NCI-H460 (cell line): ENCODE measurements at places on chromosomes 7 and 10.

GRCh38 chr7:39197831-39198230 is 220.1 kb downstream of the POU6F2 start:
- DNase-seq: no peak

GRCh38 chr10:92385831-92386230 is 94.9 kb downstream of the MARCHF5 start:
- DNase-seq: no peak

- DNase-seq: no peak
These were observed 429.0 kb downstream of the ETV1 start for GRCh38 chr7:13560441-13560840.

- no peak for DNase-seq
These were observed 148.4 kb upstream of the KAT6B start for GRCh38 chr10:74677951-74678350.

DNA sequence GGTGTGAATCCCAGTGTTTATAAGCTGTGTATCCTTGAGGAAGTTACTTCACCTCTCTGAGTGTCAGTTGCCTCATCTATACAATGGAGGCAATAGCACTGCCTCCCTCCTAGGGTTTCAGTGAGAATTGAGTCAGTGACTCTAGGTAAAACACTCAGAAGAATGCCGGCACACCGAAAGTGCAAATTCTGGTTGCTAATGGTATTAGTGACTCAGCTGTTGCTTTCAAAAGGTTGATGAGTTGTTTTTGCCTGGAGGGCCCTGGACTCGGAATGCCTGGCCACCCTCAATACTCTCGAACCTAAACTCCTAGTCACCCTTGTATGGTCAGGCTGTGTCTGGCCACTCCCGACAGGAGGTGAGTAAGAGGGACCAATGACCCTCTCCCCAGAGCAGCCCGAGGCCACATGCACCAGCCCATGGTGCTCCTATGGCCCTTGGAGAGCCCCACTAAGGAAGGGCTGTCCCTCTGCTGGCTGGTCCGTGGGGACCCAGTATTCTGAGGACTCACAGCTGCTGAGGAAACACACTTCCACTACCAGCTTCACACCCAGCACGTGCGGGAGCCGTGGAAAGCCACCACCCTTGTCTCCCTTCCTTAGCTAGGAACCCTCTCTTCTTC is 60.2 kb downstream of the CALML3 start:
- DNase-seq: no peak

GRCh38 chr7:85001495-85002345 is 185.1 kb downstream of the SEMA3D start:
- DNase-seq: no peak

DNA sequence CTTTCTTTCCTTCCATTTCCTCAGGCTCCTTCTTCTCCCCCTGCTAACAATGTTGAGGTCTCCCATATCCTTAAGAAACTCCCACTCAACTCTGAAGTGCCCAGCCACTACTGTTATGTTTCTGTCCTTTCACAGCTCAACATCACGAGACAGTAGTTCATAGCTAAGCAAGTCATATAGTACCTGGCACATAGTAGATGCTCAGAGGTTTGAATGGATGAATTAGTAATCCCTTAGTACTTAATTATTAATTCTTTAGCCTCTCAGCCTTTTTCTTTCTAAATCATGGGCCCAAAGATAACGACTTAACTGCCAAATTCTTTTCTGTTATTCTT is 22.6 kb downstream of the CSGALNACT2 start:
- DNase-seq: no peak

DNA sequence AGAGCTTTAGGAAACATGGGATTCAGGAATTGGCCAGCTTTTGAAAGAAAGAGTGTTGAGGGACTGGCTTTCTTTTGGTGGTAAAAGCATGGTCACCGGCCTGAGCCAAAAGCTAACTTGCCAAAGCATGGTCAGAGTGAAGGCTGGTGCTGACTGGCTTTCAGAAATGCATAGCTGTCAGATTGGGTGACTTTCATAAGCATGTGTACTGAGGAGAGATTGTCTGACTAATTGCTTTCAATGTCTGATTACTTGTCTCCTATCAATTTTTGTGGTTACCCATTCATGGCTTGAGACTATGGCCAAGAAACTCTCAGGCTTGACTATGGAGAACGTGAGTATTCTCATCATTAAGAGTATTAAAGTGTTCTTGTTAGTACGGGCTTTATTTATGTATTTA is 28.2 kb downstream of the ZNF25 start:
- DNase-seq: no peak

DNA sequence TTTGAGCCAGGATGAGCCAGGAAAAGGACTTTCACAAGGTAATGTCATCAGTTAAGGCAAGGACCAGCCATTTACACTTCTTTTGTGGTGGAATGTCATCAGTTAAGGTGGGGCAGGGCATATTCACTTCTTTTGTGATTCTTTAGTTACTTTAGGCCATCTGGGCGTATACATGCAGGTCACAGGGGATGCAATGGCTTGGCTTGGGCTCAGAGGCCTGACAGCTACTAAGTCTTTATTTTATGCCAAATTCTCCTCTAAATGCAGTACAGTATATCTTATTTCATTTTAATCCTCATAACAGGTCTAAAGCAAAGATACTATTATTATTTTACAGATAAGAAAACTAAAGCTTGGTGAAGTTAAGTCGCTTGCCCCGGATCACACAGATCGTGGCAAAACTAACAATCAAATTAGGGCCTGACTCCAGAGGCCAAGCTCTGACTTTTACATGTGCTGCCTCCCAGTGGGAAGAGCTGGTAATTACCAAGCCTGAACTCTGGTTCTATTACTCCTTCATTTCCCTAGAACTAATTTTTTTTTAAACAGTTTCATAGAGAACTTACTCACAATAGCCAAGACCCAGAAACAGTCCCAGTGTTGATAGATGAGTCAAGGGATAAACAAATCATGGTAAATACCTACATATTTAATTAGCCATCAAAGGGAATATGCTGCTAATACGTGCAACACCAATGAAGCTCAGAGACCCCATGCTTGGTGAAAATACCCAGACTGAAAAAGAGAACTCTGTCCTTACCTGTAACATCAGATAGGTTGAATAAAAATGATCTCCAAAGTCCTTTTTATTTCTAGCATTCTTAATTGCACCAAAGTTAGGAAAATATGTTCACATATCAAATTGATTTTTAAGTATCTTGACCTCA is 35.4 kb downstream of the C7orf25 start:
- peak; percentile 67 for DNase-seq

DNA sequence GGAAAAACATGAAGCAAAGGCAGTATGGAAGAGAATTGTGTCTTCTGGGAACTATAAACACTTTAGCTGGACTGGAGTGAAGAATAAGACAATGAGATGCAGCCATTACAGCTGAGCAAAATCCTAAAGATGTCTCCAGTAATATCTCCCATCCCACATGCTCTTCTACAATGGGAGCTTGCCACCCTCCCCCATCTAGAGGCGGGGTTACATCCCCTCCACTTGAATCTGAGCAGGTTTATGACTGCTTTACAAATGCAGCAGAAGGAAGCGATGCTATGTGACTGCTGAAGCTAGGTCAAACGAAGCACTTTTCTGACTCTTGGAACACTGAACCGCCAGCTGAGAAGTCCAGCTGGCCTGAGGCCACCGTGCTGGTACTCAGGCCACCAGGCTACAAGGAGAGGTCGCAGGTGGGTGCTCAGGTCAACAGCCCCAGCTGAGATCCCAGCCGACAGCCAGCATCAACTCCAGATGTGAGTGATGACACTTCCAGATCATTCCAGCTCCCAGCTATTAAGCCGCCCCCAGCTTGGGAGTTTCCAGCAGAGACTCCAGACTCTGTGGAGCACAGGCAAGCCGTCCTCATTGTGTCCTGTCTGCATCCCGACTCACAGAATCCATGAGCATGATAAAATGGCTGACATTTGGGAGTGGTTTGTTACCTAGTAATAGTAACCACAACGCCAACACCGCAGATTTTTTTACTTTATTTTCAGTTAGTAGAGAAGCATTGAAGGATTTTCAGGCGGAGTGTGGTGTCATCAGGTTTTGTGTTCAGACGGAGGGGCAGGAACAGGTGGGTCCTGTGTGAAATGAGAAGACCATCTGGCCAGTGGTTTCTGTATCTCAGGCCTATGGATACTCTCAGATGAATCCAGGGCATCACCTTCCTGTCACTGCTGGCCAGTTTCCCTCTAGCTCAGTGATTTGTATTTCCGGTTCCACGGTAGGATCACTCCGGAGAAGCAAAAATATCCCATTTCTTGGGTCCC is 89.3 kb downstream of the NPY start:
- DNase-seq: no peak

DNA sequence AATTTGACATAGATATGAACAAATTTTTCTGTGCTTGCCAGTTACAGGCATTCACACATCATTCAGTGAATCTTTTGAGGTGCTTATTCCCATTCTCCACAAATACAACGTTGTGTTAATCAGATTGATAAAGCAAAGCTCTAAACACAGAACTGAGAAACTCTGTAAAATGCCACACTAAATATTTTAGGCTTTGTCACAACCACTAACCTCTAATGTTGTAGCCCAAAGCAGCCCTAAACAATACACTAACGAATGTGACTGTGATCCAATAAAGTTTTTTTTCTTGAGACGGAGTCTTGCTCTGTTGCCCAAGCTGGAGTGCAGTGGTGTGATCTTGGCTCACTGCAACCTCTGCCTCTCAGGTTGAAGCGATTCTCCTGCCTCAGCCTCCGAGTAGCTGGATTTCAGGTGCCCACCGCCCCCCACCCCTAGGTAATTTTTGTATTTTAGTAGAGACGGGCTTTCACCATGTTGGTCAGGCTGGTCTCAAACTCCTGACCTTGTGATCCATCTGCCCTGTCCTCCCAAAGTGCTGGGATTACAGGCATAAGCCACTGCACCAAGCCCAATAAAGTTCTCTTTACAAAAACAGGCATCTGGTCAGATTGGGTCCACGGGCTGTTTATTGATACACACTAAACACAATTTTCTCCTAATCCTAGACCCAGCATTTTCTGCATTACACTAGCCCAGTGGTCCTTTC is 6.9 kb downstream of the CYCS start:
- DNase-seq: no peak

GRCh38 chr7:45088146-45088701 is 545 bp downstream of the NACAD start:
- no peak for DNase-seq

DNA sequence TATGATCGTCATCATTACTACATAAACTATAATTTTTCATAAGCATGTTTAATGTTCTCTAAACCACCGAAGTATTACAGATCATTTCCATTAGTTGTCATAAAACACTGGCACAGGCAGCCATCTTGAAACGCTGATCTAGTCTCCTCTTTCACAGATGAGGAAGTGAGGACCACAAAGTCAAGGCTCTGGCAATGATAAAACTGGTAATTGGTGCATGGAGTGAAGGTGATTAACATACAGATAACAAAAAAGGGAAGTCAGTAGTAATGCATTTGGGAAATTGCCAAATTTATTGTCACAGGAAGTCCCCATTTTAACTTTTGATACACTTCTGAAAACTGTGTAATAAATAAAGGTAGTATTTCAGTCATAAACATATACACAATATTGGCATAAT is 49.3 kb downstream of the FBXL13 start:
- no peak for DNase-seq

GRCh38 chr7:87032604-87033339 is 26.7 kb downstream of the ELAPOR2 start:
- no peak for DNase-seq

GRCh38 chr7:132745510-132745909 is 169.2 kb upstream of the PLXNA4 start:
- no peak for DNase-seq

DNA sequence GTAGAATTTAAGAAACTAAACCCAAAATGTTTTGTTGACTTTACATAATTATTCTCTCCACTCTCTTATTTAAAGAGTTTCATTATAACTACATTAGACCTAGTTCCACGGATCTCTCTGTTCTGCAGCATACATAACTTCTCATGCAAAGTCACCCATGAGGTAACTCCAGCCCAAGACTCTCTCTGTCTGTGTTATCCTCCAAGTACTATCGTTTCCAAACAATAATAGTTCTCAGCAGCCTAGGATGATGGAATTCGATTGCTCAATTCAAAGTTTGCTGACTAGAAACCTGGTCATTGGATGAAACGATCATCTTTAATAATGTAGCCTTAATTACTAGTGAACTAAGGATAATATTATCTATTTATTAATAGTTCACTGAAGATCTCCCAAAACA is 203.1 kb upstream of the PTN start:
- no peak for DNase-seq

DNA sequence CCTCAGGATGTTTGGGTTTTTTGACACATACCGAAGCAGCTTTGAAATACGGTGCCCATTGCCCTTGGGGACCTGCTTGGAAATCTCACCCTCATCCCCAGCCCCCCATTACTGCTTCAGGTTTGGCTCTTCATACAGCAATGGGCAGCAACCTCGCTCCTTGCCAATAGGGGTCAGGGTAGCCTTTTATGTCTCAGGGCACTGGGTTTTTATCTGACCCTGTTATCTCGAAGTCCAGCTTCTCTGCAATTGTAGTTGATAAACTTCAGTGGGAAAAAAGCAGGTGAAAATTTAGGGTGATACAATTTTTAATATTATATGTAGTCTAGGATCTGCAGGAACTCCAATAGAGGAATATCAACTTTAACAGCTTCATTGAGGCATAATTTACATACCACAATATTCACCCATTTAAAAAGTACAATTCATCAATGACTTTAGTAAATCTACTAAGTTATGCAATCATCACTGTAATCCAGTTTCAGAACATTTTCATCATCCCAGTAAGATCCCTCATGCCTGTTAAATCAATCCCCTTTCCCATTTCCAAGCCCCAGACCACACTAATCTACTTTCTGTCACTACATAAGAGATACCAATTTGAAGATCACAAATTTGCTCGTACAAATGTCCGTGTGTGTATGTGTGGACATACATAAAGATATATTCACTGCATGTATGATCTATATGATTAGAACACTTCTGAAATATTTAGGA is 386.2 kb downstream of the KCNMA1 start:
- peak; percentile 25 for DNase-seq

DNA sequence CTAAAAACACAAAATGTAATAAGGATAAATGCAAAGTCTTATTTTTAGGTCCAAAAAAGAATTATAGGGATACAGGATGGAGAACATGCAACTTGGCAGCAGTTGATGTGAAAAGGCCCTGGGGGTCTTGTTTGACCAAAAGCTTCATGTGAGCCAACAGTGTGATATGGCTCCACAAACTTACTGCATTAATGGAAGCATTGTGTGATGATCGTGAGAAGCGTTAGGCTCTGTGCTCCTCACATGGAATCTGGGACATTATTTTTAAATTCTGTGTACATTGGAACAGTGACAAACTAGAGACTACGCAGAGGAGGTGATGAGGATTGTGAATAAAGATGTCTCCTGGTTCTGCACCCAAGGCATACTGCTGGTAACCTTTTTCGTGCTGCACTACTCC is 39.1 kb upstream of the CALD1 start:
- no peak for DNase-seq

GRCh38 chr7:2750004-2750407 is 62.0 kb downstream of the AMZ1 start:
- DNase-seq: no peak

DNA sequence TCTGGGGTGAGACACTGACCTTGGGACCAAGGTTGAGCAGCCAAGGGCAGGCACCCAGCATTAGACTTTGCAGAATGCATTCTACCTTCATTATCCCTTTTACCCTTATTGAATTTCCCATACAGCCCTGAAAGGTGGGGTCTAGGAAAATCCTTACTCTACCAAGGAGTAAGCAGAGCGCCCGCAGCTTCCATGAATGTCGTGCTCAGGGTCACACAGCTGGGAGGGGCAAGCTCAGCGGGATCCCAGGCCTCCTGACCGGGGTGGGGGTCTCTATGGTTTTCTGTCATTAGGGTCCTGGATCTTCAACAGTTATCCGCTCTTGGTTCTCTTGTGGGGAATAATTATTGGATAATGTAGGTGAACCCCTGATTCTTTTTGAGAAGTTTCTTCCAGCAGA is 30.7 kb upstream of the BTBD16 start:
- no peak for DNase-seq

- DNase-seq: no peak
These were observed 18.2 kb downstream of the HIF1AN start for GRCh38 chr10:100553929-100554328.
